CD4-positive, alpha-beta T cell treated with Interleukin-17A for 1 hour (primary cell): ENCODE measurements at places on chromosomes 2 and 18.
A peak's percentile ranks its signal among the peaks of the same experiment; 100 is the strongest.

- DNase-seq, result no peak
These were observed 165.1 kb downstream of the ZNF521 start for GRCh38 chr18:25186871-25187270.

DNA sequence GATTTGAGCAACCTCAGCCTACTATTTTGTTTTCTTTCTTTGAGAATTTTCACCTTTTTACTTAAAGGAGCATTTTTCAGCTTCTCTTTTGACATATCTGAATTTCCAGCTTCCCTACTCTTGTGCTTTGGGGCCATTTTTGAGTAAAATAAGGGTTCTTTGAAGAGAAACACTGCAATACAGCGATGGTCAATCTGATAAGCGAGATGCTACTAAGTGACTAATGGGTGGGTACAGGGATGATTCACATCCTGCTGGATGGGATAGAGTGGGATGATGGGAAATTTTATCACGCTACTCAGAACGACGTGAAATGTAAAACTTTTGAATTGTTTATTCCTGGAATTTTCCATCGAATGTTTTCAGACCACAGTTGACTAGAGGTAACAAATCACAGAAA, 211.5 kb downstream of the TMEM247 start:
- no peak for DNase-seq

- no peak for DNase-seq
These were observed 220.9 kb downstream of the DYSF start for GRCh38 chr2:71674158-71674851.

DNA sequence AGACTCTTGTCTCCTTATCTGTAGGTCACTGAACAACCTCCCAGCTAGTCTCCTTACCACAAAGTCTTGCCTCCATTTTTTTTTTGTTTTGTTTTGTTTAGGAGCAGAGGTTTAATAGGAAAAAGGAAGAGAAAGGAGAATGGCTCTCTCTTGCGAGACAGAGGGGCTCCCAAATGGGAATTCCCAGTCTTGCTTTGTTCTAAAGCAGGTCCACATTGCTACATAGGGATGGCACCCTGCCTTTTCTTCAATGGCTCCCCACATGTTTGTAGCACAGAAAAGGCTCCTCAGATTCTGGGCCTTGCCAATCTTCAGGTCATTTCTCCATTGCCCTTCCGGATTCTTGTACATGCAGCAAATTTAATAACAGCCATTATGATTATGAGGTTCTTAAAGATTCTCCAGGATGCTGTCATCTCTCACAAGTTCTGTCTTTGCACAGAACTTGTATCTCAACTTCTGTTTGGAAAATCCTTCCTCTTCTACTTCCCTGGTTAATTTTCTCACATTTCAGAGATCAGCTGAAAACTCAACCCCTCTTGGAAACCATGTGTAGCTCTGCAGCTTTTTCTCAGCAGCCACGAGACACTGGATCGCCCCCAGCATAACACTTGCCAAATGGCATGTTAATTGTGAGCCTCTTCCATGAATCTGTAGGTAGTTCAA, 23.6 kb downstream of the IL1F10 start:
- DNase-seq, result no peak

DNA sequence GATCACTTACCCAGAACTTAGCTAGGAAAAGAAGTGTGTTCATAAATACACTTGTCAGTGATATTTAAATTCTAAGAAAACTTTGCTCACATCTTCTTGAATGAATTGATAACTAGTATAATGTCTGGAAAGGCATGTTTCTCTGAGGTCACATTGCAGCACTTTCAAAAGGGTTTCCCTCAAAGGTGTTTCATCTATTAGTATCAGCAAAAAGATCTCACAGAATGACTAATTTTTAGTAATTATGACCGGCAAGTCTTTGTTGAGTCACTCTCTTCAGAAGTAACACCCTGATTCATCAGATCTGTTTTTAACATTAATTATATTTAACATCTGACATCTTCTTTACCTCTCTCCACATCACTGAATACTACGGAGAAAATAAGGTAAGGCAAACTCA, 222.3 kb downstream of the IKZF2 start:
- no peak for DNase-seq

DNA sequence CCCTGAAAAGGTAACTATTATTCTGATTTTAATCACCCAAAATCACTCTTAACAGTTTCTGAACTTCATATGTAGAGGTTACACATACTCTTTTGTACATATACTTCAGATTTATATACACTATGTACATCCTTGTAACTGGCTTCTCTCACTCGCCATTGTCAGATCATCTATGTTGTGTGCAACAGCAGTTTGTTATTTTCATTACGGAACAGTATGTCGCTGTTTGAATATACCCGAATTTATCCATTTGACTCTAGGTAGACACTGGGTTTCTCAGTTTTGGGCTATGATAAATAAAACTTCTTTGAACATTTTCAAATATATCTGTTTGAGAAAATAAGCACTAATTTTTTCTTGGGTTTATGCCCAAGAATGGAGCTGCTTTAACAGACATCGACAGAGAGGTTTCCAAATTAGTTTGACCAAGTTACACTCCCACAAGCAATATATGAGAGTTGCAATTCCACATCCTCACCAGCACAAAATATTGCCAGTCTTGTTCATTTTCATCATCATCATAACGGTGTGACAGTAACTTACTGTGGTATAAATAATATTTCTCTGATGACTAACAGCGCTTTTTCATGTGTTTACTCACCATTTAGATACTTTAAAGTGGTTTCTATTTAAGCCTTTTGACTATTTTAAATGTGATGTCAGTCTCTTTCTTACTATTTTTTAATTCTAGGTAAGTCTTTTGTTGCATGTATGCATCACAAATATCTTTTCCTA, 80.9 kb downstream of the SMC6 start:
- no peak for DNase-seq

GRCh38 chr2:60174146-60174545, 379.3 kb downstream of the BCL11A start:
- DNase-seq, result no peak

GRCh38 chr2:58042486-58042970, 4.1 kb upstream of the VRK2 start:
- DNase-seq, result peak; percentile 28

DNA sequence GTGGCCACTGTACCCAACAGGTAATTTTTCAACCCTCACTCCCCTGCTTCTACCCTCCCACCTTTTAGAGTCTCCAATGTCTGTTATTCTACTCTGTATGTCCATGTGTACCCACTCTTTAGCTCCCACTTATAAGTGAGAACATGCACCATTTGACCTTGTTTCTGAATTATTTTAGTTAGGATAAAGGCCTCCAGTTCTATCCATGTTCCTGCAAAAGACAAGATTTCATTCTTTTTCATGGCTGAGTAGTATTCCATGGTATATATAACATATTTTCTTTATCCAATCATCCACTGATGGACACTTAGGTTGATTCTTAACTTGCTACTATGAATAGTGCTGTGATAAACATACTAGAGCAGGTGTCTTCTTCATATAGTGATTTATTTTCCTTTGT, 9.1 kb downstream of the PECR start:
- DNase-seq, result no peak

DNA sequence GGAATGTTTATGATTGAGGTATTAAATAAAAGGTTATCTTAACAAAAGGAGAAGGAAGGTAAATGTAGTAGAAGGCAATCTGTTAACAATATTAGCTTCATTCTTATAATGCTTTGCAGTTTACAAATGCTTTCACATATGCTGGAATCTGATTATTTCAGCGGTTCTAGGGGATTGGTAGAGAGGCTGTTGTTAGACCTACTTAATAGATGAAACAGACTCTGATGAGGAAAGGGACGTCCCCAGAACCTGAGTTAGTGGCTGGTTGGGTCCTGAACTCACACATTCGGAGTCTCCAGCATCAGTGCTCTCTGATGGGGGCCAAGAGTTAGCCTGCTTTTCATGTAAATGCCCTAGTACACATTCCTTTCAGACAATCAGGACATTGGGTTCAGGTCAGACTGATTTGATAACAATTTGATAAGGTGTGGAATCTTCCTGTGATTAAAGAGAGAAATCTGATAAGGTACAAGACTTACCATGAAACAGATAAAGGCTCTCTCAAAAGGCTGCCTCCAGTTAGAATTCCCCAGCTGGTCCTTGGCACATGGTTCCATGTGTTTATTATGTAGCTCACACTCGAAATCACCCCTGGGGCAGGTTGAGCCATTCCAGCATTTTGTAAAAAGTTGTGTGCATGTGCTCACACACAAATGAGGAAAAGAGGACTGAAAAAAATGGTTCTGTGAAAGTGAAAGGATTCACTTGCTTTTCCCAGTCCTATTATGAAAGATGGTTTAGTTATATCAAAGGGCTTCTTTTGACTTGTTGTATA, 103.1 kb downstream of the GPD2 start:
- no peak for DNase-seq

- peak; percentile 63 for DNase-seq
These were observed 38.5 kb downstream of the KCTD18 start for GRCh38 chr2:200471324-200471848.

- DNase-seq, result no peak
These were observed 87.2 kb downstream of the EPHA4 start for GRCh38 chr2:221484761-221485502.

- no peak for DNase-seq
These were observed 55.0 kb downstream of the PLEKHM3 start for GRCh38 chr2:207970147-207970825.

GRCh38 chr2:240296476-240297255, 138.8 kb upstream of the GPC1 start:
- no peak for DNase-seq

- no peak for DNase-seq
These were observed 55.3 kb upstream of the LGALSL start for GRCh38 chr2:64398516-64399129.

DNA sequence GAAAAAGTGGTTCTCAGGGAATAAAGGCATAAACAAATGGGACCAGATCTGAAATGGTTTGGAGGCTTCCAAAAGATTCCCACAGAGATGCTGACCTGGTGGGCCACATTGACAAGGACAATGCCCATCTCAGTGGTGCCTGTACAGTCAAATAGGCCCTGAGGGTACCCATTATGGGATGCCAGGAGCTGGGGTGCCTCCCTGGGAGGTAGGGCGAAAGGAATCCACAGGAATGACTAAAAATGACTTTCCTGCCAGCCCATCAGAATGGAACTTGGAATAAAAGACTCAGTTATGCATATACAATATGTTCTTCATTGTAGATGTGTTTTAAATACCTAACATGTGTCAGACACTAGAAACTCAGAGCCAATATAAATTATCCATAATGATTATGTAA, 248.5 kb downstream of the RNF144A start:
- DNase-seq, result no peak

DNA sequence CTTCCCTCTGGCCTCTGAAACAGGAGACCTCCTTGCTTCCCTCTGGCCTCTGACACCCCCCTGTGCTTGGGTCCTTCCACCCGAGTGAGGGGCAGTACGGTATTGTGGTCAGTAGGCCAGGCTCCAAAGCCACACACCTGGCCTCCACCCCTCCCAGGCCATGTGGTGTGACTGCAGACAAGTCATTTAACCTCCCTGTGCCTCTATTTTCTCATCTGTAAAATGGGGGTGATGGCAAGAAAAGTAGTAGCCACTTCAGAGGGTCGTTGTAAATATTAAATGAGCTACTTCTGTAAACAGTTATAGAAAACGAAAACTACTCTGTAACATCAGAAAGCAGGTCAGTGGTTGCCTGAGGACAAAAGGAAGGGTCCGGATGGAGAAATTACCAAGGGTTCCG, 74.2 kb downstream of the SMAD7 start:
- DNase-seq, result no peak
